ENCODE measurements at places on chromosomes 5 and 9.

- no peak for DNase-seq
Measured at GRCh38 chr5:169584998-169585451, 1.5 kb downstream of the SPDL1 start.

- no peak for DNase-seq
Measured at GRCh38 chr9:101014566-101014965, 14.0 kb upstream of the PLPPR1 start.

DNA sequence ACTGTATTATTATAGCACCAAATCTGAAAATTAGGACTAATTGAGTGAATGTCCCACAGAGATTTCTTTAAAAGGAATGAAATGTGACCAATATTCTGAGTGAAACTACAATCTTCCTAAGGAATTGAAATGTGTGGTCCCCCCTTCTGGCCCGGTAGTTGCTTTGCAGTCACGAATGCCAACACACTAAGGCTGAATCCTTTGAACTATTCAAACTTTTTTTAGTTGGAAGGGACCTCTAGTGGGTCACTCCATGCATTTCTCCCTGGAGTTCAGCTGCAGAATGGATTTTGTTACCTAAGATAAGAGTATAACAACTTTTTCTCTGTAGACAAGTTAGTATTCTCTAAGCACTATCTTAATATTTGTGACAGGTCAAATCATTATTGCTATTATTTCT is 2.8 kb downstream of the CDH6 start:
- no peak for DNase-seq

DNA sequence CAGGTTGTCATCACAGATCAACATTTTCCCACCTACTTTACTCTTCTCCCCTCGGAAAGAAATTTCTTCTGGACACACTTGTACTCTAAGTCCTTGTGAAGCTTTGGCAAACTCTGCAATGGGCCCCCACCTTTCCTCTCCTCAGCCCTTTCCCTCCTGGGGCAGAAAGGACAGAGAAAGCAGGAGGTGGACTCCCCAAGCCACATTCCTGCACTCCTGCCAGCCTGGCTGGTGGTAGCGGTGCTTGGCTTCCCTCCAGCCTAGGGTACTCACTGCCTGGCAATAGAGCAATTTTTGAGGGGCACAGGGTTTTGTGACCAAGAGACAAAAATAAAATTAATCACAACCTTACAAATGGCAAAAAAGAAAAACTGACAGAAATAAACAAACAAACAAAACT is 451.4 kb downstream of the ZSWIM6 start:
- no peak for DNase-seq

- no peak for DNase-seq
Measured at GRCh38 chr5:115262011-115262320, 711 bp downstream of the PGGT1B start.

GRCh38 chr5:158522776-158523175 is 576.9 kb downstream of the EBF1 start:
- no peak for DNase-seq

Data from bone marrow (tissue), 2 donors.